NCI-H2081 treated with DMSO at 0.1 percent for 48 hours (cell line): ENCODE measurements at places on chromosomes 11 and 22.

DNA sequence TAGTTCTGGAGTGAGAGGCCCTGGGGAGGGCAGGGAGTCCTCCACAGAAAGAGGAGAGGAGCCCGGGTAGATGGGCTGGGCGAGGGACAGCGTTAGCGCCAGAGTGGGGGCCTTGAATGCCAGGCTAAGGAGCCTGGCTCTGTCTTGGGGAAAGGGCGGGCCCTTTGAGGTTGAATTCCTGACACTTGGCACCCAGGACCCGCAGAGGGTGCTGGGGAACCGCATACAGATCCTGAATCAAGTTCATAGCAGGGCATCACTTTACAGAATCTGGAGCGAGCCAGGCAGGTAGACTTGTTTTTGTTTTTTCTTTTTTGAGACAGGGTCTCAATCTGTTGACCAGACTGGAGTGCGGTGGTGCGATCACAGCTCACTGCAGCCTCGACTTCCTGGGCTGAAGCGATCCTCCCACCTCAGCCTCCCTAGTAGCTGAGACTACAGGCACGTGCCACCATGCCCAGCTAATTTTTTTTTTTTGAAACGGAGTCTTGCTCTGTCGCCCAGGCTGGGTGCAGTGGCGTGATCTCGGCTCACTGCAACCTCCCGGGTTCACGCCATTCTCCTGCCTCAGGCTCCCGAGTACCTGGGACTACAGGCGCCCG, 6.1 kb downstream of the CARNS1 start:
- DNase-seq, result no peak

DNA sequence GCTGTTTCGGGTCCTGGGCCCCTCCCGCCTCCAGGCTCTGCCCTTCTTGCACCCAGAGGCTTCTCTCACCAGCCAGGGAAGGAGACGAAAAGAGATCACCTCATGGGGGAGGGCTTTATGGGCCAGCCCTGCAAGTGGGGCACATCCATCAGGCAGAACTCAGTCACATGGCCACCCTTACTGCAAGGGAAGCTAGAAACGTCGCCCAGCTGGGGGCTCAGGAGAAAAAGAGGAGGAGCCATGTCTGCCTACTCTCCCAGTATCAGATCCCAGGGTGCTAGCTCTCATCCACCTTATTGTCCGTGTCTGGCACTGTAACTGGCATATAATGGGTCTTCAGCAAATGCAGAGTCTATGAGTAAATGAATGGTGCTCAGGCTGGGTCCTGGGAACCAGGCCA, 24.2 kb downstream of the MFNG start:
- DNase-seq, result no peak

DNA sequence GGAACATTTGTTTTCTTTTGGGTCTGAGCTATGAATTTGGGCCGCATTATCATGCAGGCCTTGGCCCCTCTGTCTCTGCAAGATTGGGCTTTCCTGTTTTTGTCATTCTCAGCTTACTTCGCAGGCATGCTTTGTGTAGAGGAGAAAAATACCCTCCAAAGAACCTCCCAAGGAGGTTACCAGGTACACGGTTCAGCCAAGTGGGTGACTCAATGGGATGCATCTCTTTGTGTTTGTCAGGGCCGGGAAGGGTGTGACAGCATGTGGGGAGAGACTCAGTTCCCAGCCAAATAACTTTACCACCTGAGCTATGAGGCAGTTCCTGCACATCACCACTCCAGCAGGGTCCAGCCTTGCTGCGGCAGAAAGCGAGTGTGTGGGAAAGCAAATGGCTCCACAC, 47.8 kb upstream of the CLDN5 start:
- no peak for DNase-seq

GRCh38 chr22:45318558-45319323, 9.0 kb downstream of the FAM118A start:
- no peak for DNase-seq

DNA sequence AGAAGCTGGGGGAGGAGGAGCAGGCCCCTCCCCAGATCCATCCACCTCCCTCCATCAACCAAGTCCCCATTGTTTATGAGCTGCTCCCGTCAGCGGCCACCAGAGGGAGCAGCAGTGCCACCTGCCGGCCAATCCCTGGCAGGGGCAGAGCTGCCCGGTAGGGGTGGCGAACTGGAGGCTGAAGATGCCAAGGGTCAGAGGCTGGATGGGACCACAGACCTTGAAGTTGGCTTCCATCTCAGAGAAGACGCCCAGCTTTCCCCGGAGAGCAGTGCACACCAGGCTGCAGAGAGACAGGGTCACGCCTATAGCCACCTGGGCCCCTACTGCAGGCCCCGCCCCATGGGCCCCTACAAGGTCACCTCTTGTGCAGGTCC, 3.6 kb downstream of the FIBP start:
- DNase-seq, result no peak
